H9 (cell line): ENCODE measurements at places on chromosomes 2 and 18.

DNA sequence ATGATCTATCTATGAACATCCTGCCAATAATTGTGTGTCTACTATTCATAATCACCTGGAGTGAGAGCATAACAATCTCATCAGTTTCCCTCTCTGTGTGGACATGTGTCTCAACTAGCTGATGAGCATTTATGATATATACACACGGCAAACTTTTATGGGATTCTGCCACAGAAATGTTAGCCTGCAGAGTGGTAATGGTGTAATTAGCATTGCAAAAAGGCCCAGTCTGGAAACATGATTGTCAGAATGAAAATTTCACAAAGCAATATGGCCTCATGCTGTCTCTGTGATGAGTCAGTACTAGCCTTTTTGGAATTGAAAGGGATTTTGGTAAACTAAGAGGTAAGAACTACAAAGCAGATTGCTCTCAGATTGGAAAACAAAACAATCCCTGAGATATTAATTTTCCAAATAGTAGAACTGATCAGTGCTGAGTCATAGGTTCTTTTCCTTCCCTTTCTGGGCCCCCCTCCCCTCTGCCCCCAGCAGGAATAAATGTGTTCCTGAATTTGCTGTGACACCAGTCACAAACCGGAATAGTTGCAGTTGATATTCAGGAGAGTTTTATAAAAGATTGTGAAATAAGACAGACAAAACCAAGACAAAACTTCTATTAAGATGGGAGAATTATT lies 189.2 kb downstream of the OSR1 start:
- no peak for DNase-seq

DNA sequence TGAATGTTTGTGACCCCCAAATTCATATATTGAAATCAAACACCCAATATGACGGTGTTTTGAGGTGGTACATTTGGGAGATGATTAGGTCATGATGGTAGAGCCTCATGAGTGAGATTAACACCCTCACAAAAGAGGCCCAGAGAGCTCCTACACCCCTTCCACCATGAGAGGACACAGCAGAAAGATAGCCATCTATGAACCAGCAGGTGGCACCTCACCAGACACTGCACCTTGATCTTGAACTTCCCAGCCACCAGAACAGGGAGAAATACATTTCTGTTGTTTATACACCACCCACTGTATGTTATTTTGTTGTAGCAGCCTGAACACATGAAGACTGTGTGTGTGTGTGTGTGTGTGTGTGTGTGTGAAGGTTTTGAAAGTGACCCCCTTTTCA lies 58.1 kb downstream of the ST3GAL5 start:
- DNase-seq: no peak

DNA sequence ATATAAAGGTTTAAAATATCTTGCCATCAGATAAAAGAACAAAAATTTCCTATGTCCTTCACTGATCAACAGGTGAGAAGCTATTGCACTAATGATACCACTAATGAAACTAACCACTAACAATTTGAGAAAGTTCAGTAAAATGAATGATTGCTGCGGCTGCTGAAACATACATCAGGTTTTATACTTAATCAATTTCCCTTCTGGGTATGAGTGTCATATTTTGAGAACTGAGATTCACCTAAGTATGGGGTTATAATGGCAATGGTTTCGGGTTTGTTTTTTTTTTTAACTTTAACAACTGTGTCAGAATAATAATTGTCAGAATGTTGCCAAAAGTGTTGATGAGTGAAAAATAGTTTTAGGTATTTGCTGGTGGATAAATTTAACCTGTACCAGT lies 151.3 kb upstream of the SLC39A10 start:
- DNase-seq: no peak

DNA sequence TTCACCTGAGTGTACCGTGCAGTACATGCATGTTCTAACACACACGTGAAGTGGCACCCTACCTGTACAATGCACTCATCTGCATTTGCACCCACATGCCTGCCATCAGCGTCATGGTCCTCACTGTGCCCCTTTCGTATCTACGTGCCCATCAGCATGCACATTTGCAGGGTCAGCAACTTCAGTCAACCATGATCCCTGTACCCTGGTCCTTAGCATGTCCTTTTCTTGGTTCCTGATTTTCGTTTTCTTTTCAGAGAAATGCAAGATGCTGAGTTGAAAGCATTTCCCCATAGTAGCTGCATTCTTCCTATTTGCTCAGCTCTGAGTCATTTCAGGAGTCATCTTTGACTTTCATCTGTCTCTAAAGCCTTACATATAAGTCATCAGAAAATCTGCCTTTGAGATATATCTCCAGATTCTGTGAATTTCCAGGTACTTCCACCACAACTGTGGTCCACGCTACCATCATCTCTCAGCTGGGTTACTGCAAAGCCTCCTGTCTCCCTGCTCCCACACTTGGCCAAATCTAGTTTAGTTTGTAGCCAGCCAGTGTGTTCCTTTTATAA lies 14.7 kb upstream of the PUM2 start:
- no peak for DNase-seq

DNA sequence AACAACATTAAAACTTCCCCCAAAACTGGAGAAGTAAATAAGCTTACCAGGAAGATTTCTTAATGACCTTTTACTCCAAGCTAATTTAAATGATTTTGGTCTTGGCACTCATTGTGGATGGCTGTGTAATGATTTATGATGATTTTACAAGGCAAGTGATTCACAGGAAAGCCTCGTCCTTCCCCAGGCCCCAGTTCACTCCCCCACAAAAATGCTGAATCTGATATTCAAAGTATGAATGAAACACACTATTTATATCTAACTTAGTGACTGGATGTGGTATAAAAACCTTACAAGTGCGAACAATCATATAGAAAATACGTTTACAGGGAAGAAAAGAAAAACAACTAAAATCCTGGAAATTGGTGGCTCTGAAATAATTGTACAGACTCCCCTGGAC lies 49.8 kb downstream of the ZNF516 start:
- no peak for DNase-seq

GRCh38 chr2:219912491-219912921 lies 285.1 kb downstream of the SLC4A3 start:
- no peak for DNase-seq

DNA sequence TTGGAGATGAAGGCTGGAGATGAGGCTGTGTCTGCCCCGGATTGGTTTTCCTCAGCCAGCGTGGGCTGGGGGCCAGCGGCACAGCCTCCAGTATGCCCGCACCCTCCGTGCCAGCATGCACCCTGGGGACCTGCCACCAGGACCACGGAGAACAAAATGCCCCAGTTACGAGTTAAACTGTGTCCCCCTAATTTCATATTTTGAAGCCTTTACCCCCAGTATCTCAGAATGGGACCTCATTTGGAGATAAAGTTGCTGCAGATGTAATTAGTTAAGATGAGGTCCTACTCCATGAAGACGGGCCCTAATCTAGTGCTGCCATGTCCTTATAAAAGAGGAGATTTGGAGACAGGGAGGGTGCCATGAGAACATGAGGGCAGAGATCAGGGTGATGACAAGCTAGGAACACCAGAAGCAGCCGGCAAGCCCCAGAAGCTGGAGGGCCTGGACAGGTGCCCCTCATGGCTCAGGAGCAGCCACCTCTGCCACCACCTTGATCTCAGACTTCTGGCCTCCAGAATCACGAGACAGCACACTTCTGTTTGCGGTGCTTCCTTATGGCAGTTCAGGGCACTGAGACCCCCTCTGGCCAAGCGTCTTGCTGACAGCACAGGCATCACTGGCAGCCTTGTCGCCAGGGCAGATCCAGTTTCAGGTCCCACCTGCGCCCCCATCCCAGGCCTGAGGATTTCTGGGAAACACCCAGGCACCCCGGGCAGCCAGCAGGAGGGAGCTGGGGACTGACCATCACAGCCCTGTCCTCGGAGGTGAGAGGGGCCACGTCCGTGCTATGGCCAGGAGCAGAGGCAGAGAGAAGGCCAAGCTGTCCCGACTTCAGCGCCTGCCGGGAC lies 29.4 kb downstream of the KIF1A start:
- no peak for DNase-seq

GRCh38 chr2:121372721-121373353 lies 87.8 kb upstream of the TFCP2L1 start:
- DNase-seq: no peak

DNA sequence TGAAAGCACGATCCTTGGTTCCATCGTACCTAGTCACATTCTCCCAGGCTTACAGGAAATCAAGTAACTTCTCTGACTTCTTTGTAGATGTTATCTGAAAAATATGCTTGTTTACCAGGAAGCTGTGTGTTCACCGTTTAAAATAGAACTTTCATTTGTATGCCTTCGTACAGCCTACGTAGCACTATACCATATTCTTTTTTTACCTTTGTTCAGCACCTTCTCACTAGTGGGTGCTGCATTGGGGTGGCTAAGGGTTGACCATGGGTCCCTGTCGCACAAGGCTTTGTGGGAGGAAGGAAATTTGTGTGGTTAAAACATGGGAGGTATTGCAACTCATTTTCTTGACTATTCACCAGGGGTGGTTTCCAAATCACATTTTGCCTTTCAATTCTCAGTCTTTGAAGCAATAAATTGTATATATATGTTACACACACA lies 16.6 kb downstream of the MALT1 start:
- no peak for DNase-seq

GRCh38 chr2:166090346-166090745 lies 37.5 kb downstream of the SCN1A start:
- no peak for DNase-seq

- DNase-seq: no peak
These were observed 188.7 kb upstream of the SATB2 start for GRCh38 chr2:199646439-199646838.

DNA sequence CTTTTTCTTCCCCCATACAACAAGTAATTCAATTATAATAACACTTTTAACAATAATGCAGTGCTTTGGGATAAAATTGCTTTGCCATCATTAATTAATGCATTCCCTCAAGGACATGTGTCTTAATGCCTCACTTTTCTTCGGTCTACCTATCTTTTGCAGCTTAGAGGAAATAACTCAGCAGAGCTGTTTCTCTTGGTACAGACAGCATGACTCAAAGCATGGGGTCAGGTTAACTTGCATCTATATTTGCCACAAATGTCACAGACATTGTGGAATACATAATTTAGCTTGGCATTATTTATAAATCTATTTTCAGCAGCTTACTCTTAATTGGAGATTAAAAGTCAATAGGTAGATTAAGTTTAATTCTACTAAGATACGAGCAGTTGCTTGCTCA lies 376.1 kb upstream of the CNTNAP5 start:
- no peak for DNase-seq

DNA sequence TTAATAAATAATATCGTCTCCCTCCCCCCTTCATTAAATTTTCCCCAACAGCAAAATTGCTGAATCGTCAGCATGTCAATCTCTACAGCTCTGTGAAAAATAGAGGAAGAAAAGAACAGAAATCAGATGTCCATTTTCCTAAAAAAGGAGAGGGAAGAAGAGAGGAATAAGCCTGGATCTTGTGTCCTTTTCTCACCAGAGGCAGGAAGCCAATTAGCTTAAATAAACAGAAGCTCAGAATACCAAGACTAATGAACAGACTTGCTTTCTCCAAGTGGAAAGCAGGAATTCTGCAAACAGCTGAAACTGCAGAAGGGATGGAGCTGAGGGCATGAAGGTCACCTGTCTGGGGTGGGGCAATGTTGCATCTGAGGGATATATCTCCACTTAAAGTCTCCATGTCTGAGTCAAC lies 265.7 kb downstream of the CCDC85A start:
- no peak for DNase-seq

GRCh38 chr18:50143886-50144285 lies 51.1 kb downstream of the MYO5B start:
- DNase-seq: no peak

GRCh38 chr2:191488135-191488534 lies 189.8 kb upstream of the NABP1 start:
- no peak for DNase-seq

DNA sequence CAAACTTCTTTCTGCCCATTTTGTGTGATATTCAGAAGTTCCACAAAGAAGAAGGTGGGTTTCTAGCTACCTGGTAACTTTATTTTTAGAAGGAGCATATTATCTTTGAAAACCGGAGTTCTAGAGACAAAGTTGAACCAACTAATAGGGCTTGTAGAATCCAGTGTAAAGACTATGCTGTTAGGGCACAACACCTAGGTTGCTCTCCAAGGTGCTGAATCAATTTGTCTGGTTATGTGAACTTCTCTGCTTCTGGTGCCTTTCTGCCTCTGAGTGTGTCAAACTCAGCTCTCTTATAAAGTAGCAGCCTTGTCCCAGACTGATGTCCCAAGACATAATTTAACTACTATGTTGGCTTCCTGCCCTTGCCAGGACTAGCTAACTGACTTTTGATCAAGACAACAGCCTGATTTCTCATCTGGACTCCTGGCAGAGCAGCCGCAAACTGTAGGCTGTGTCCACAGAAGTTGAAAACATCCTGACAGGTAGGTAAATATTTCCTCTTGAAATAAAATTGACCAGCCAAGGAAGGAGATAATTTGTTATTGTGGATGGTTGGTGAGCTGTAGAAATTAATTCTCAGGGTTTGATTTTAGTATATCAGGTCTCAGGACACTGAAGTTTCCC lies 119.4 kb downstream of the CYRIA start:
- peak; percentile 39 for DNase-seq

GRCh38 chr18:13198701-13199100 lies 19.9 kb upstream of the LDLRAD4 start:
- DNase-seq: no peak

- DNase-seq: no peak
These were observed 499.0 kb downstream of the TMX3 start for GRCh38 chr18:68215931-68216330.

- DNase-seq: peak; percentile 47
These were observed 127.5 kb upstream of the TMEM200C start for GRCh38 chr18:6022845-6023244.

- peak; percentile 67 for DNase-seq
These were observed 941.1 kb upstream of the FANCL start for GRCh38 chr2:59182249-59182648.

DNA sequence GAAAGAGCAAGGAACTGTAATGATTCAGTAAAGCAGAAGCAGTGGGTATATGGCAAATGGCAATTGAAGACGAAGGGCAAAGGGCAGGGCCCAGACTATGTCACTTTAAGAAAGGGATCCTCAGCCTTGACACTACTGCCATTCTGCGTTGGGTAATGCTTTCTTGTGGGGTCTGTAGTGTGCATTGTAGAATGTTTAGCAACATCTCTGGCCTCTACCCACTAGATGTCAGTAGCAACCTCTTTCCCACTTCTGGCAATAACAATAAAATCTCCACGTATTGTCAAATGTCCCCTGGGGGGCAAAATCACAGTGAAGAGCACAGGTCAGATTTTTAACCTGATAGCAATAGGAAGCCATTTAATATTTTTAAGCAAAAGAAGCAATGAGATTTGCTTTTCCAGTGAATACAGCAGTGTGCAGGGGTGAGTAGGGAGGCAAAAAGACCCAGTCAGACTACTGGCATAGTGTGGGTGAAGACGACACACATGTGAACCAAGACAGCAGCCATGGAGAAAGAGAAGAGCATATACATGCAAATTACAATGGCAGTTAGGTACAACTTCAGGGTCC lies 209.5 kb downstream of the DYM start:
- DNase-seq: no peak

DNA sequence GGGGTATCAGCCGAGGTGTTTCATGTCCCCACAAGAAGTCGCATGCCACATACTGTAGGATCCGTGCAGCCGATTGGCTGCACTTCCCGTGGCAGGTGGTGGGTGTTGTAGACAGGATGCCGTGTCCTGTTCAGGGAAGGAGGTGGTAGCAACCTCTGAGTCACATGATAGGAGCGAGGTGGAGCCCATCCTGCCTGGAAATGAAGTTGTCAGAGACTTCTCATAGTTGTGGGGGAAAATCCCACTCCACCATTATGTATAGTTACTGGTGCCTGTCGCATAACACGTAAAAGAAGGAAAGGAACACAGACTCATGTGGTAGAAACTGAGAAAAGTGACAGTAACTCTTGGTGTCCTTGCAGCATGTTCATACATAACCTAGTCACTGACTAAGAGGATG lies 91.4 kb upstream of the IL1R2 start:
- no peak for DNase-seq
